ENCODE measurements at places on chromosomes 7 and 10. TPM values are rescaled to one million over a fixed set of nuclear protein-coding genes. Genes with fewer than 3 reads are reported as not detected.

RALA gene
- total RNA-seq = 45.2 TPM

GPR15LG gene
- total RNA-seq = not detected

TWIST1 gene
- 0.74 TPM for total RNA-seq

TACC2 gene
- 25.3 TPM for total RNA-seq

MOGAT3 gene
- not detected for total RNA-seq

CYP17A1 gene
- total RNA-seq = not detected

CLRN3 gene
- not detected for total RNA-seq

ST8SIA6 gene
- total RNA-seq = 4.7 TPM

RAB19 gene
- not detected for total RNA-seq

RSPH10B gene
- 2.7 TPM for total RNA-seq

OR2A7 gene
- 0.74 TPM for total RNA-seq

Measured in temporal lobe (tissue), 4 donors.